NT2/D1 (cell line): ENCODE measurements at places on chromosomes 5 and 9.

DNA sequence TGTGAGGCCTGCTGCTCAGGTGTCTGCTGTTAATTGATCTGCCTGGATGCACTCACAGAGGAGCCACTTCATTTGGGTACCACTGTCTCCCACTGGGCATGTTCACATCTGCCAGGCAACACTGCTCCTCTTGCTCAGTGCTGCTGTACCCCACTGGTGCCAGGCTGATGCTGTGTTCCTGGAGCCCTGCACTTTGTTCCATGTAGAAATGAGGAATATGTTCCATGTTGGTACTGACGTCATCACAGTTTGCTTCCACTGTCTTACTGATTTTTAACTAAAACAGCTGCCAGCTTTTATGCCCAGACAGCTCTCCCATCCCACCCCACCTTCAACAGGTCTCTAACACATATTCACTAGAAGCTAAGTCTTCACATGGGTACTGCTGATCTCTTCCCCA is 355.7 kb downstream of the LRRC70 start:
- DNase-seq, result no peak

DNA sequence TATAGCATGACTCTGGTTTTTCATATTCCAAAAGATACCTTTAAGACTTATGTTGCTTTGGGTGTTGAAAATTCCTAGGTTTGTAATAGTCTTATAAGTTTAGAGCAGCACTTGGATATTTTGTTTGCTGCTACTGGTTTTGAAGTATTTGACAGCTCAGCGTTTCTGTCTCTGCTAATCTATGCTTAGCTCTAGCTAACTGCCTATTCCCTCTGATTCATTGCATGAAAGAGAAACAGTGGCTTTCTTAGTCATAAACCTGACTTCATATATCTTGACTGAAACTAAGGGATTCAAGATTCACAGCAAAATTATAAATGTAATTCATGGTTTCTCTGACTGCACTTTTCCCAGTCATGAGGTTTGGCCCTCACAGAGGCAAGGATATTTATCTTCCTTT is 35.6 kb upstream of the ANXA1 start:
- DNase-seq, result no peak

DNA sequence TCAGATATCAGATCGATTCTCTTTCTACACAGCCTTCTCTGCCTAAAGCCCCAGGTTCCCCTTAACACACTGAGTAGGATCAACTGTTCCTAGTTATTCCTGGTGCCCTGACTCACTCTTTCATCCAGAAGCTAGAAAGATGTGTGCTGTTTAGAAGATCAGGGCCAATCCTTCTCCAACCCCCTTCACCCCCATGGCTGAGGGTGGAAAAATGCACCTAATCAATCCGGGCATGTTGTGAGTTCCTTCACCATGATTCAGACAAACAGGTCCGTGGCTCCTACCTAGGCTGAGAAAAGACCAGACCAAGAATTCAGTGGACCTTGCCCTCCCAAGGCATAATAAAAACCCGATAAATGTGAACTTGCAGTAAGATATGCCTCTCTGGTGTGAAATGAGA is 85.4 kb upstream of the EQTN start:
- DNase-seq, result no peak

DNA sequence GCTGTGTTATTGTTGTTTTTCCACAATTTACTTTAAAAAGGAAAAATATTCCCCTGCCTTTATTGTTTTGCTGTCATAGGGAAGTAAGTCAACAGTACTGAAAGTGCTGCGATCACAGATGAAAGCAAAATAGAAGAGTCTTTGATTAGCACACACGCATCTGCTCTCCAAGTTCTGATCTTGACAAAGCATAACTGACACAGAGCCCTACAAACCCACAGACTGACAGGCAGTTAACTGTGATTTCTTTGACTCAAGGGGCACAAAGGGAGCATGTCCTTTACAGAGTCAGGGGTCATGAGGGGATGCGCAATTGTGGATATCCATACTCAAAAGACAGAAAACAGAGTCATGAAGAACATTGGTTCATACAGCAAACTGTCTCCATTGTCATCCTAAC is 123.7 kb downstream of the SNCAIP start:
- no peak for DNase-seq

DNA sequence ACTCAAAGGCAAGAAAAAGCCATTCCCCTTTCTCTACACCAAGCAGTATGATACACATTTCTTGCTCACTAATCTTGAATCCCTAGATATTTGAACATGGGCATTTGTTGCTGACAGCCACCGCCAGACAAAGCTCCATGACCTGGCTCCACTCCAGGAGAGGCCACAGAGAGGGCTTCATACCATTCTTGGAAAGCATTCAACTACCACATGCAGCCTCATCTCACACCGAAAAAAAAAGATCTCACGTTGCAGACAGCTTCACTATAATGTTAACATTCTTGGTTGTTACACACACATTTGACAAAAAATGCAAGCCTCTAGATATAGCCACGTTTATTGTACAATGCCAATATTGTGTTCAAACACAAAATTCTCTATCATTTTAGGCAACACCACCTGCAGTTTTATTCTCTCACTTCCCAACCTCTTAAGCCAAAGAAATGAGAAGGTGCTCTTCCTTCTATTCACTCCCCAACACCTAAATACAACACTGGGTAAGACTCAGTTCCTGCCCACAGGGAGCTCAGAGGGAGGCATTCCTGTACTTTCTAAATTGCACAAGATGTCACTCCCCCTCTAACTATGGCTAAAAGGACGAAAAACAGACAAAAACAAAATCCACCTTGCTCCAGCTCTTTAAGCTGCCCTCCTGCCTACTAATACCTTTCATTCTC is 222.4 kb downstream of the TSSK1B start:
- no peak for DNase-seq

GRCh38 chr5:74952406-74952805 is 86.2 kb upstream of the FAM169A start:
- DNase-seq, result no peak

DNA sequence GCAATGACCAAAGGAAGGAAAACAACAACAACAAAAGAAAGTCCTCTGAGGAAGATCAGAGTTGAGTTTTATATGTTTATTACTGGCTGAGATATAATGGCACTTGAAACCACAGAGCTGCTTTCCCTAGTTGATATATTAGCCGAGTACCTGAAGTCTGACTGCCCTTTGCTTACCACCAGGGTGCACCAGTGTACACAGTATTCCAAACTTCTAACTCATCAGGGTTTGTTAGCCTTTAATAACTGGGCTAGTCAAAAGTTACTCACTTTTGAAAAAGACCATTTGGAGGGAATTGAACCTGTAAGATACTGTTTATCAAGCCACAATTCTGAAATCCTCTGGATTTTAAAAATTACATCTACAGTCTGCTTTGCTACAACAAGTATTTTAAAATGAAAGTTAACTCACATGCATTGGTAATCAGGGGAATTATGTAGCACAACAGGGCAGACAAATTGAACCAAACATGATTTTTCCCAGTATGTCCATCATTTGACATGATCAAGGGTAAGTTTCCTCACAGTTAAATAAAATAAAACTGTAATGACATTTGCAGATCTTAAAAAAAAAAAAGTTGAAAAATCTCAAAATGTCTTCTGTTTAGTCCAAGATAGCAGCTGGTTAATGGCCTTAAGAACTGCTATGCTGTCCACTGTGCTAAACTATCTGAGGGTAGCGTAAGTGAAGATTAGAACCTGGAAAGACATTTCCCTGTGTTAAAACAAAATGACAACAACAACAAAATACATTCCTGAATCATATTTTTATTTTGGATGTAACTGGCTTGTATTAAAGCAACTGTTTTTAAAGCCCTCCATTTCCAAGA is 57.3 kb upstream of the C6 start:
- DNase-seq, result peak; percentile 20

DNA sequence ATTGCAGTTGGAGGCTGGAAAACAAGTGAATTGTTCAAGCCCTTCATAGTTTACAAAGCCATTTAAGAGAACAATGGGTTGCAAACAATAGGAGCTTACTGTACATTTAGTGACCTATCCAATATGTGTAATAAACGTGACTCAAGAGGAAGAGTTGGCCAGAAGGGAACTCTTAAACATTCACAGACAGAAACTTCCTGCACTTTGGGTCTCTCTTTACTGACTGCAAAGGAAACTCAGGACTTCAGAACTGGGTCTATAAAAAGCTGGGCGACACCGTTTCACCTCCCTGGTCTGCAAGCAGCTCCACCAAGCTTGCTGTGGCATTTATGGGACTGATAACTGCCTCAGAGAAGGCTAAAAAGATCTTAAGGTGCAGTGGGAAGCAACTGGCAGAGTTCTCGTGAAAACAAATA is 48.7 kb upstream of the SPATA31D4 start:
- no peak for DNase-seq

DNA sequence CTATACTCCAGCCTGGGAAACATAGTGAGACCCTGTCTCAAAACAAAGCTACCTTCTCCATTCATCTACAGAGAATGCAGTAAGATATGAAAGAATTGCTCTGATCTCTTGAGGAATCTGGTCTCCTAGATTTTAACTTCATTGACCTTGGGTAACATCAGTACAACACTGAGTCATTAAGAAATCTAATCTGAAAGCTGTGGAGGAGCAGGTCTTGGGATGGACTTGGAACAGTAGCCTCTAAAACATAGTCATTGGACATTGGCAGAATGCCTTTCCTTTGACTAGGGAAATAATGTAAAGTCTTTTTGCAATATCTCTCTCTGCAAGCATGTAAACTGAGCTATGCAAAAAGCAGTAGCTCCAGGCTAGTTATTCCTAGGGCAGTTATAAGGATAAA is 58.1 kb downstream of the KCNN2 start:
- no peak for DNase-seq

GRCh38 chr5:39158786-39159185 is 60.6 kb downstream of the FYB1 start:
- DNase-seq, result no peak

DNA sequence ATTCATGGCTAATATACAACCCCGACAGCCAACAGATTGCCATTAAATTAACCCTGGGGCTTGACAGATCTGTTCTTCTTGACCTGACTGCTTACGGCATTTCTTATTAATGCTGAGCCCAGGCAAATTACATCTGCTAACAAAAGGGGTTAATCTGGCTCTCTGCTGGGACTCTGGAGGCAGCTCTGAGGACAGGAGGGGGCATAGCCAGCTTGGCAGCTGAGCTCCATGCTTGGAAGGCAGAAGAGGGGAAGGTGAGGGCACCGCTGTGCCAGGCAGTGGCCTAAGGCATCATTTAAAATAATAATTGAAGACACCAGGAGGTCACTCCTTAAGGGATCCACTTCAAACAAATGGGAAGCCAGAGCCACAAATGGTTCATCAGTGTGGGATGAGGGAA is 126.0 kb upstream of the GPR151 start:
- DNase-seq, result no peak

GRCh38 chr5:24788829-24789514 is 144.2 kb upstream of the CDH10 start:
- DNase-seq, result no peak

DNA sequence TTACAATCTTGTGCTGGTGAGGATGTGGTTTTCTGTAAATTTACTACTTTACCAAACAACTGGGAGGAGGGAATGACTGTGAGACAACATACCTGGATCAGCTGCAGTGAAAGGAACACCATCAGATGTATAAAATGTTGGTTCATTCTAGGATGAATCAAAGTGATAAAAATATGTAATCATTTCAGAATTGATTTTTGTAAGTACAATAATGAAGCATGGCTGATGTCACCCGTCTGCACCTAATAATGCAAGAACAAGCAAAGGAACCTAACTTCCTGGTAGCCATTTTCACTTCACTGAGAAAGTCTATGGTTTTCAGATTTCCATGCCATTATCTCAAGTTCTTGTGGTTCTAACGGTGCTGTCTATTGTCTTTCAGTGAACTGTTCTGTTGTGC is 18.7 kb upstream of the C5orf34 start:
- no peak for DNase-seq

- no peak for DNase-seq
Measured at GRCh38 chr5:151483176-151483575, 35.8 kb downstream of the SLC36A1 start.

DNA sequence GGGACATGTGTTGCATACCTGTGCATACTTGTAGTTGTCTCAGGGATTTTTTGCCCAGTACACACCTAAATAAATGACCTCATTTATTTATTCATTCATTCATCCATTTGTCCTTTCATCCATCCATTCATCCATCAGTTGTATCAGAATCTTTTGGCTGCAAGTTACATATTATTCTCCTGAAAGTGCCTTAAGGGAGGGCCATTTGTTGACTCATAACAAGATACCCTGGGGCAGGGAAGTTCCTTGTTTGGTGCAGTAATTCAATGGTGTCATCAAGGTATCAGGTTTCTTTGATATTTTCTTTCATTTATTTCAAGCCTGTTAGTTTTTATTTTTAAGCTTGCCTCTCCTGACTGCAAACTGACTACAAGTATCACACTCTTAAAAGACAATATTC is 597.9 kb upstream of the TLE4 start:
- no peak for DNase-seq

GRCh38 chr9:92617951-92618510 is 51.9 kb downstream of the IPPK start:
- no peak for DNase-seq

DNA sequence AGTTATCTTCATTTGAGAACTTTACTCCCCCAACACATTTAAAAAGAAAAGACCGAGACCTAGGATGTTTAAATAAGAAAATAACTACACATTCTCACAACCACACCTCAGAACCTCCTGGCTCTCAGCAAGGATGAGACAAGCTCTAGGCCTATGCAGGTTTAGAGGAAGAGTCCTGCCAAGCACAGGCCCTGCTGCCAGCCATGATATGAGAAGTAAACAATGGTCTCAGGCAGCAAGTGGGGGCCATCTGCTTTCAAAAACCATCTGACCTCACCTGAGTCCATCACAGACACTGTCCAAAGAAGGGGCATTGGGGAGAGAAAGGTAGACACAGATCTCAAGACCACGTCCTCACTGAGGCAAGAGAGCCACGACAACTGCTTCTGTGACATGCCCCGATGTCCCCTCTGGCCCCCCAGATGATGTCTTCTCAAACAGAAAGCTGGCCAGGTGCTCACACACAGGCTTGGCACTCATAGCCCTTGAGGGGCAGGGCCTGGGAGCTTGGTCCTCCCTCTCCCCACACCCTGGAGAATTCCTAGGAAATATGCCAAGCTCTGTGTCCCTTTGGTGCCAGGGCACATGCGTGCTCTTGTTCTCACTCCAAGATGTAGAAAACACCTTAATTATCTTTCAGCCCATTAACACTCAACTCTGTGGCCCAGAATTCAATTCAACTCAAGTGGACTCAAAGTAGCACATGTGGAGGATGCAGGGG is 150.4 kb downstream of the FSTL4 start:
- DNase-seq, result no peak

DNA sequence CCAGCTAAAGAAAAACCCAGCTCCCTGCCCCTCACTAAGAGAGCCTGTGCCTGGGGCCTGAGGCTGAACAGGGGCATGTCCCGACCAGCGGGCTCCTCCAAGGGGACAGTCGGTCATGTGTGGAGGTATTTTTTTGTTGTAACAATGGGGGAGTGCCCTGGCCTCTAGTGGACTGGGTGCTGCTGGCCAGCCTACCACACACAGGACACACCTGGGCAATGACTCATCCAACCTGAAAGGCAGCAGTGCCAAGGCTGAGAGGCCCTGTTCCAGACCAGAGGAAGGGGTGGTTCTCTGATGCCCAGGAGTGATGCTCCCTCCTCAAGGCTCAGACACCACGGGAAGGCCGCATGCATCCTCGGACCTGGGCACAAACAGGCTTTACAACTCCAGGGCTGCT is 181.5 kb downstream of the OLFM1 start:
- DNase-seq, result no peak
